ENCODE measurements at places on chromosomes 4 and X. TPM values are rescaled to one million over a fixed set of nuclear protein-coding genes. Genes with fewer than 3 reads are reported as not detected.

DNA sequence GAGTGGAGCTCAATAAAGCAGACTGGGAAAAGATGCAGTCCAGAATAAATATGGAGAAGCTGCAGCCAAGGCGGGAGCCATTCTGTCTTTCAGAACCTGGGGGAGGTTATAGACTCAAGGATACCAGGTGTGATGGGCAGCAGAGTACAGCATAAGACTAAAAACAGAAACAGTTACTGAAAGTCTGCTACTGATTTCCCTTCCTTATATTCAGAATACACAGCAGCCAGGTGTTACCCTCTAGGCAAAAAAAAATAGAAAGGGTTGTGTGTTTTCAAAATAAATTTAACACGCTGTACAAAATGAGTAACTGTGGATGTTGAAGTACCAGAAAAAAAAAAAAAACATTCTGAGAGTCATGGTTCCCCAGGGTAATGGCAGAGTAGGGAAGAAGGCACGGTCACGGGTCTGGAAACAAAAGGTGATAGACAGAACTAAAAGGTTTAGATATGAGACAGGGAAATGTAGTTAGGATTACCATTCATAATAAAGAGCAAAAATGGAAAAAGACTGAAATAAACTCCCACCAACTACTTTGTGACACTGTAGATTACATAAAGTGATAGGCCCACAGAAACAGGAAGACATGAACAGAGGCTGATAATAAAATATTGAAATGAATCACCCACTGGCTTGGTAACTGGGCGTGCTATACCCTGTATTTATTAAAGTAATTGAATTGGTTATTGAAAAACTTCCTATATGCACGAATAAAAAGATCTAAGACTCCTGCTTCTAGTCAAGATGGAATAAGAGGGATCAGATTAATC is 10.8 kb upstream of the HHIP start:
- no peak overlapping the region for H3K4me3 ChIP-seq
- H3K4me1 ChIP-seq, result no peaks in the 10 kb centered on the region
- DNase-seq, result no peak
- no peak overlapping the region for H3K27ac ChIP-seq
- H3K36me3 ChIP-seq, result no peaks in the 10 kb centered on the region

DNA sequence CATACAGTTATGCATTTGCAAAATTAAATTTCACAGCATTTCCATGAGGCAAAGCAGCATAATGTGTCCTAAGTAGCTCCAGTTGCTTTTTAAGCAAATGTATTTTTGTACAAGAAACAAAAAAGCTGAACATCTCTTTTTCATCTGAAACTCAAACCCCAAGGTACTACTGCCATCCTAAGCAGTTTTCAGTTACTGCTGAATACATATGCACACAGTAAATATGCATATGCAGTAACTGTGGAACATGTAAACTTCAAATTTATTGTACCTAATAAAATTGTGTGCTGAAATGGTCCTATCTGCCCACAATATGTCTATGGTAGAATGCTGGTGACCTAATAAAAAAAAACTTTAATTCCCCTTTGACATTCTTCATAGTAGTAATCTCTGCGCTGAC is 458.6 kb upstream of the INTU start:
- DNase-seq, result no peak
- no peaks in the 10 kb centered on the region for H3K27me3 ChIP-seq
- no peak overlapping the region for H3K27ac ChIP-seq
- no peaks in the 10 kb centered on the region for H3K4me1 ChIP-seq
- no peak overlapping the region for H3K4me3 ChIP-seq

VEGFC gene
- total RNA-seq, result 8.1 TPM

DNA sequence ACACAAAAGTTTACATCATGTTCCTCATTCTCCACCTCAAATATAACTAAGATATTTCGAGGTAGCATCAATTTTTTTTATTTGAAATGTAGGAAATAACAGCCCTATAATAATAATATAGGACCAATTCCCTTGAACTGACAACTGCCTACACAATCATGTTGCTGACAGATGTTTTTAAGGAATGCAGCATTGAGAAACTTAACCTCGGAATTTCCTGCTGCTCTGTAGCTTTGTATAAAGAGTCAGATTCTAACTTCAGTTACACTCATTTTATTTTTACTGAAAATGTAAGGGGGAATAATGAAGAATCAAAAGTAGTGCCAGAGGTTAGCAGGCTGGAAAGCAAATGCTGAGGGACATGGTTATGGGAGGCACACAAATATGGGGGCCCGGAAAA is 235.8 kb downstream of the RBMX2 start:
- H3K4me1 ChIP-seq, result no peaks in the 10 kb centered on the region
- no peaks in the 10 kb centered on the region for H3K36me3 ChIP-seq
- H3K27me3 ChIP-seq, result no peaks in the 10 kb centered on the region
- no peak overlapping the region for H3K4me3 ChIP-seq
- no peak overlapping the region for H3K27ac ChIP-seq

DNA sequence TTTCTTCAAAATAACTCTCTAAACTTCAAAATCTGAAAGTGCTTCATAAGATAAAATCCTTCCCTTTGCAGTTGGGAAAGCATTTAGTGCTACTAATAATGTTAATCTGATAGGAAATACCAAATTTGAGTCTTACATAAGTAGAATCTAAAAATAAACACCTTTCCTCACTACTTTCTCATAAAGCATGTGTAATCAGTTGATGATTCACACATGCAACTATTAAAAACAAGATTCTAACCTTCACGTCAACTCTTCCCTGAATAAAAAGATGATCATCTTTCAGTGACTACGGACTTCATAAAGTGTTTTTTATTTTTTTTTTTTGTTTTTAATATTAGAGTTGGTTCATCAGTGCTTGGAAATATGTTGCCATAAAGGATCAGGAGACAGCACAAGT is 172.6 kb downstream of the ACTRT1 start:
- H3K27ac ChIP-seq, result no peak overlapping the region
- no peaks in the 10 kb centered on the region for H3K27me3 ChIP-seq
- no peaks in the 10 kb centered on the region for H3K36me3 ChIP-seq

DNA sequence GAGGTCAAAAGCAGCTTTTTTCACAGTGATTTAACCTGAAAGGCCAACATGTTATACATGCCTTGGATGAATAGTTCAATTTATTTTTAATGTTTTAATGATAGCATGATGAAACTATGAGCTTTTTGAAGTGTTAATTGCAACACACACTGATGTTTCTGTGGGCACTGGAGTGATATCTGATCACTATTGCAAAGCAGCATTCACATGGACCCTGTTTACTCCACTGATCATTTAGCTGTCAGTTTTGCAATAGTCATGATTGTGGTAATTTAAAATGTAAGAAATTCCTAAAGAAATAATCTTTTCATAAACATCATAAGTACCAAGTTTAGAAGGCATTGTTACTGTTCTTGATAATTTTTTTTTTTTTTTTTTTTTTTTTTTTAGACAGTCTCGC is 74.1 kb downstream of the ARSJ start:
- no peaks in the 10 kb centered on the region for H3K36me3 ChIP-seq
- no peak overlapping the region for H3K4me3 ChIP-seq
- H3K27me3 ChIP-seq, result no peaks in the 10 kb centered on the region
- no peaks in the 10 kb centered on the region for H3K4me1 ChIP-seq
- DNase-seq, result no peak

OTUD6A gene
- total RNA-seq, result not detected

DNA sequence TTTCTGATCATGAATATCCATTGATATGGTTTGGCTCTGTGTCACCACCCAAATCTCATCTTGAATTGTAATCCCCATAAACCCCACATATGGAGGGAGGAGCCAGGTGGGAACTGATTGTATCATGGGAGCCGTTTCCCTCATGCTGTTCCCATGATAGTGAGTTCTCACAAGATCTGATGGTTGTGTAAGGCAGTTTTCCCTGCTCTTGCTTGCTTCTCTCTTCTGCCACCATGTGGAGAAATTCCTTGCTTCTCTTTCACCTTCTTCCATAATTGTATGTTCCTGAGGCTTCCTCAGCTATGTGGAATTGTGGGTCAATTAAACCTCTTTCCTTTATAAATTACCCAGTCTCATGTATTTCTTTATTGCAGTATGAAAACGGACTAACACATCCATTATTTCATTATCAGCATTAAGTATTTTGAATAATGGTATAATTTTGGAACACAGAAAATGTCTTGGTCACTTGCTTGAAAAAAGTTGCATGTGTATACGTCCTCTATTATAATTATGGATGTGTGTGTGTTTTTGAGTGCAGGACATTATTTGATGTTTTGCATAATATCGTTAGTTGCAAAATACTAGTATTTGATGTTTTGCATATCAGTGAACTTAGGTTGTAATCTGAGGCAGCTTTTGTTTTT is 334.6 kb downstream of the PCDH10 start:
- DNase-seq, result no peak
